ENCODE measurements at places on chromosomes 7 and 10.

DNA sequence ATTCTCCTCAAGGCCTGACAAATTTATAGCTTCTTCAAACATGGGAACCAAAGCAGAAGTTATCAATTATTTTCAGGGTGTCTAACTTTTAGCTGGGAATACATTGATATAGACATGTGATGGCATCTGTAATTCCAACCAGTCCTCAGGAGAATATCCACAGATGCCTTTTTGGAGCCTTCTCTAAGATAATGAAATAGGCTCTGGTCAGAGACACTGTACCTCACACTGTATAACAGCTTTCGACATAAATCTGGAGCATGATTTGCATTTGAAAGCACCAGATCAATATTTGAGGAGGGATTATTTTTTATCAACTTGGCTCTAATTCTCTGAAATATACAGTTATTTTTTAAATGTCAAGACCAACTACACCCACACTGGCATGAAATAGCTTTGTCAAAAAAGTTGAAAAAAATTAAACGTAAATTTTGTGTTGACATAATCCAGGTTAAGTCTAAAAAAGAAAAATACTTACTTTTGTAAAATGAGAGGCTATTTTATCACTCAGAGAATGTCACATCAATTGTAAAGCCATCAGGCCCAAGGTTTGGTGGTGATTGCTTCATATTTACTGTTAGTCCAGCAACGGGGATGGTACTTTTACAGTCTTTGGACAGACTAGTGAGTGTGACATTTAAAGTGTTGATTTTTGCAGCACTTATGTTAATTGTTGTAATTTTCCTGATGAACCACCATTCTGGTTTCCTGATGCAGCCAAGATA is 177.0 kb upstream of the SP8 start:
- no peak for DNase-seq

GRCh38 chr10:72483471-72483870 is 128.8 kb upstream of the DNAJB12 start:
- DNase-seq: no peak

DNA sequence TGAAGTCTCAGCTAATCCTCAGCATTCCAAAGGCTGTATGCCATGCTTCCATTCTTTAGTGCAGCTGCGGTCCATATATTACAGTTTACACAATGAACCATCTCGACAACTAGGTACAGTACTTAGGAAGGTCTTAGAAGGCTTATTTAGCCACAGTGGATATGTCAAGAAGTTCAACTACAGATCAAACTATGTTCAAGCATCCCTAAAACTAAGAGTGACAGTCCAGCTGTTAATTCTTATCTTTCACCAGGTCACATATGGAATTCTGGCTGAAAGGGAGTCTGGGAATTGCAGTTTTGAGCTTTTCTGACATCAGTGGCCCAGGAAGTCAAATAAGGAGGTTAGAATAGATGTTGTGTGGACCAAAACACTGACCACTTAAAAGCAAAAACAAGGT is 106.8 kb downstream of the SDHAF3 start:
- DNase-seq: no peak

GRCh38 chr10:48742891-48743860 is 58.5 kb downstream of the WDFY4 start:
- DNase-seq: no peak

- no peak for DNase-seq
These were observed 280.9 kb upstream of the LYZL1 start for GRCh38 chr10:29007748-29008610.

- DNase-seq: no peak
These were observed 141.6 kb downstream of the EMX2 start for GRCh38 chr10:117684046-117684610.

DNA sequence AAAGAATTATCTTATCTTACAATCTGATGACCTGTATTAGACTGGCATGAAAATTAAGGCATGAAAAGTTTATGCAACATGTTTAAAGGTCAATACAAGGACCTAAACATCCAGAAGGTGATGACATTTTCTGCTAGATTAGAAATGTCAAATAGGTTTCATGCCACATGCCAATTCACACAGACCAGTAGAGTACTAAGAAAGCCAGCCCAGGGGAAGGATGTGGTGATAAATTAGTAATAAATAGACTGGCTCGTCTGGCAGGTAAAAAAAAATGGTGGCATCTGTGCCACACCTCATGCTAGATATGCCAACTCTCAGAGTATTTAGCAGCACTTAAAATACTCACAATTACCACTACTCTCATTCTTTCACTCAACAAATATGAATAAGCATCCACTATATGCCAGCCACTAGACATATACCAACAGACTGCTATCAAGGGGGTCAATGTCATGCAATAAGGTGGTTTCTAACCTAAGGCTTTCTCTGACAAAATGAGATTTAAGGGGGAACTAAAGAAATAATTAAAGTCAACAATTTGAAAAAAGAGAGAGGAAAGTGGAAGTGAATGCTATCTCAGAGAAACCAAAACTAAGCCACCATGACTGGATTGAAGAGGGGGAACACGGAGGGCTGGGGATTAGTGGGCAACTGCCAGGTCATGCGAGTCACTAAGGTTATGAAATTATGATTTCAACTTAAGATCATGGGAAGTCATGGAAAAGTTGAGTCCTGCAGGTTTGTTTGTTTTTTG is 83.5 kb downstream of the SGMS1 start:
- no peak for DNase-seq

GRCh38 chr7:121235201-121235600 is 93.6 kb upstream of the WNT16 start:
- no peak for DNase-seq

- peak; percentile 29 for DNase-seq
These were observed 64.4 kb downstream of the KCND2 start for GRCh38 chr7:120337308-120337907.

GRCh38 chr7:40760293-40760964 is 625.6 kb downstream of the SUGCT start:
- DNase-seq: no peak

DNA sequence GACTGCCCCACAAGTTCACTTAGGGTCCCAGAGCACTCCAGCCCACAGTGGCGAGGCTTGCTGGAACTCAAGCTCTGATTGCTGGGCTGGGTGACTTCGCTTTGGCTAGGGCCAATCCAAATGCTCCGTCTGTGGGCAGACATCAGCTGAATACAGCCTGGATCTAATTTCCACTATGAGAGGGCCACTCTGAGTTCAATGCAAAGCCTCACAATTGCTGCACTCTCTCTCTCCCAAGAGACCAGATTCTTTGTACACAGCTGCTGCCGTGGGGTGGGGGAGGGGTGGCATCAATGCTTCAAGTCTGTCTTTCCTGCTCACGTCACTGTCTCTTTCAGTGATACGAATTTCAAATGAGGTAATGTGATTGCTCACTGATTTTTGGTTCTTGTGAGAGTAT is 47.3 kb upstream of the BPGM start:
- no peak for DNase-seq

DNA sequence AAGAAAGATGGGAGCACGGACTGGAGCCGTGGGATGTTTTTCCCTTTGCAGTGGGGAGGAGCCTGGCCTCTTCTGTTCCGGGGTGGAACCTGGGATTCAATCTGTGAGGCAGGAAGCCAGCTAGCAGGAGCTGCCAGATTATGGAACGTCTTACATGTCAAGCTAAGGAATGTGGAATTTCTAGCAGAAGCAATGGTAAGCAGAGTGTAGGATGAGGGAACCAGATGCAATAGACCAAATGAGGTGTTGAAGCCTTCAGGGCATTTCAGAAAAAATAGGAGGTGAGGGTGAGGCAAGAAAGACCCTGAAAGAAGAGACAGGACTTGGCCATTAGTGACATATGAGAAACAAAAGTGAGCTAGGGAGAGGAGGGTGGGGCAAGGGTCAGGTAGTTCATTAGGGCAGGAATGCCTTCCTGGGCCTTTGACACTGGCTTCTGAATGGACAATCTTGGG is 105.5 kb downstream of the CHN2 start:
- no peak for DNase-seq

- no peak for DNase-seq
These were observed 6.6 kb upstream of the SGPL1 start for GRCh38 chr10:70809011-70809611.

- DNase-seq: no peak
These were observed 8.9 kb upstream of the AKR1C2 start for GRCh38 chr10:5012595-5012994.

DNA sequence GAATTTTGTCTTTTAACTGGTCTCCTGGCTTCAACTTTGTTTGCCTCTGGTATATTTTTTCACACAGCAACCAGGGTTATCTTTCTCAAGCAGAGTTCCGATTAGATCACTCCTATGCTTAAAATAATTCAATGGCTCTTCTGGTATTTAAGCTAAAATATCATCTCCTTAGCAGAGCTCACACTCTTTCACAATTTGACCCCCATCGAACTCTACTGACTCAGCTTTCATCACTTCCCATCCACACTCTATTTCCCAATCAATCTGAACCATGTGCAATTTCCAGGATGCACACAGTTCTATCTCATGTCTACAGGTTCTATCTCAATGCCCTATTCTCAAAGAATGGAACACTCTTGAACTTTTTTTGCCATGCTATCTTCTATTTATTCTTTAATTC is 809.5 kb downstream of the GRID1 start:
- DNase-seq: no peak

DNA sequence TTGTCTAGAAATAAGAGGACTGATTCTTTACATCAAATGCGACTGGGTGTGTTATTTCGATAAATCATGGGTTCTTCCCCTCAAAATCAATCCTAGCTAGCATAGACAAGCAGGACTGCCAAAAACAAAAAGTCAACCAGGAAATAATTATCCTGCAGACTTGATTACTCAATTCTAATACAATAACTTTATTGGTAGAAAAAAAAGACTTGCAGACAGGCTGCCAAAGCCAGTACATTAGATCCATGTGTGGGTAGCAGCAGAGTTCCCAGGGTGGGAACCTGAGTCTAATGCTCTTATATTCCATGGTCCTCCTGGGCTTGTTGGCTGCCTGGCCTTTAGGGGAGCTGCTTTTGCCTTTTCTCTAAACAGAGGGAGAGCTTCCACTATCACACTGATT is 7.8 kb downstream of the AFAP1L2 start:
- no peak for DNase-seq

GRCh38 chr10:351770-352334 is 216.6 kb downstream of the ZMYND11 start:
- DNase-seq: no peak

GRCh38 chr10:88840104-88840503 is 11.5 kb downstream of the ANKRD22 start:
- DNase-seq: no peak

DNA sequence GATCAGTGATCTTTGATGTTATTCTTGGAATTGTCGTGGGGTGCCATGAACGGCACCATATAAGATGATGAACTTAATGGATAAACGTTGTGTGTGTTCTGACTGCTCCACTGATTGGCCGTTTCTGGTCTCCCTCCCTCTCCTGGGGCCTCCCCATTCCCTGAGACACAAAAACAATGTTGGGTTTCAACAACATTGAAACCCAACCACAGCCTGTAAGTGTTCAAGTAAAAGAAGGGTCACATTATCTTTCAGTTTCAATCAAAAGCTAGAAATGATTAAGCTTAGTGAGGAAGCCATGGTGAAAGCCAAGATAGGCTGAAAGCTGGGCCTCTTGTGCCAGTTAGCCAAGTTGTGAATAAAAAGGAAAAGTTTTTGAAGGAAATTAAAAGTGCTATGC is 19.5 kb downstream of the EN2 start:
- DNase-seq: no peak

DNA sequence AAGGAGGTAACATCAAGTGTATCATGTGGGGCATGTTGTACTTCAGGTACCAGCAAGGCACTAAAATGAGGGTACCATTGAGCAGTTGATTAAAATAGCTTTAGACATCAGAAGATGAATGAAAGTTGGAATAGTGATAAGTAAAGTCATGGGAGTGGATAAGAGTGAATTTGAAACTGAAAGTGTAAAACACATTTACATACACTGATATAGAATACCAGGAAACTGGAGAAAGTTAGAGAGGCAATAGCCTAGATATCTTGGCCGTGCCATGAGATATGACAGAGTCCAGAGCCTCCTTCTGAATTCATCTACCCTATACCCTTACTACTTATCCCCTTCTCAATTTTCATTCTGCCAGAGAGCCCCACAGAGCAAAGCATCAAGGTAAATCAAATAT is 76.6 kb downstream of the GRM3 start:
- DNase-seq: no peak

DNA sequence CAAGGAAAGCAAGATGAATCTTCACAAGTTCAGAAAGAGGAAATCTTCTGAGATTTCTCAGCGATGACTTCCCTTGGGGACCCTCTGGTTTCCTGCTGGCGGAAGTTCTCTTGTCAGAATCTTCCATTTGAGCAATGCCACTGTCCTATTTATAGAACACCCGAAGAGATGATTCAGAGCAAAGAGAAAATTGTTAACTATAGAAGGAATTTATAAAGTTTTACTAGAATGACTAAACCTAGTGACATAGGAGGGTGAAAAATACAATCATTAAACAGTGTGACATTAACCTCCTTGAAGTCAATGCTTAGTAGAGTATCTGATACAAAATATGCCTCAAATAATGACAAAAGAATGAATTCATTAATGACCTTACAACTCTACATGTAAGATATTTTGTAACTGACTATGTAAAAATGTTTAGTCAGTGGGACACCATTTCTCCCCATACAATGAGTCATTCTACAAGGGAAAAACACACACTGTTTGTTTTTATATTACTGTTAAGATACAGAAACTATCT is 206.5 kb upstream of the CNTNAP2 start:
- DNase-seq: no peak

DNA sequence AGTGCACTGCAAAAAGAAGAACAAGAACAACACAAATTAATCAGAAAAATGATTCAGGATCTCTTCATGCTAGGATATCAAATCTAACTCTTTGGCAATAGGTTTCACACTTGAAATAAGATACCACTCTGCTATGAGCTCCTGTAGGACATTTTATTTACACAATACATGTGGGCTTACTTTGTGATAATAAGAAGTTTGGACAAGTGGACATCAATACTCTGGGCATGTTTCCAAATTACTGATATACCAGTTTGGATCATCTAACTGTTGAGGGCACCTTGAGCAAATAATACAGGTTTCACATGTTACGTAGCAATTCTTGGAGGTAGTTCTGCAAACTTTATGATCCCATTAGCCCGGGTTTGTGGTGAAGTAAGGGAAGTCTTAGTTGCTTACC is 59.8 kb downstream of the CPVL start:
- DNase-seq: no peak

- peak; percentile 29 for DNase-seq
These were observed 739.0 kb upstream of the GALNT17 start for GRCh38 chr7:70392877-70393435.

DNA sequence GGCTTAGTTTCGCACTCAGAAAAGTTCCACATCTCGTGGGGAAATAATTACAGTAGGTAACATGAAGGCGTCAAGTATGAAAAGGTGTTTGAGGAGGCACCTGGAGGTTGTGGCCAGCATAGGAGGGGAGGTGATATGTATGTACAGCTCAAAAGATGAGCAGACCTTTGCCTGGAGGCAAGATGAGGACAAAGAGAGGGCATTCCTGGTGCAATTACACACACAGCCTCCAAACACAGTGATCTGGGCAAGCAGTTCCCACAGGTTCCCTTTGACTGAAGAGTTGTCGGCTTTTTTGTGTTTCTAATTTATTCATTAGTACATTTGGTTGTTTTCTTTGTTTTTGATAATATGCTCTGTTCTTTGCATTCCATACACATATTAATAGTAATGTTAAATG is 46.9 kb downstream of the CDK14 start:
- DNase-seq: no peak

GRCh38 chr7:151060416-151061212 is 1.2 kb downstream of the SLC4A2 start:
- DNase-seq: peak; percentile 45

All from NCI-H1694 (cell line).